ENCODE measurements at places on chromosomes 6 and 20.

- DNase-seq, result peak; percentile 81
These were observed 6.2 kb downstream of the JPH2 start for GRCh38 chr20:44180814-44181213.

DNA sequence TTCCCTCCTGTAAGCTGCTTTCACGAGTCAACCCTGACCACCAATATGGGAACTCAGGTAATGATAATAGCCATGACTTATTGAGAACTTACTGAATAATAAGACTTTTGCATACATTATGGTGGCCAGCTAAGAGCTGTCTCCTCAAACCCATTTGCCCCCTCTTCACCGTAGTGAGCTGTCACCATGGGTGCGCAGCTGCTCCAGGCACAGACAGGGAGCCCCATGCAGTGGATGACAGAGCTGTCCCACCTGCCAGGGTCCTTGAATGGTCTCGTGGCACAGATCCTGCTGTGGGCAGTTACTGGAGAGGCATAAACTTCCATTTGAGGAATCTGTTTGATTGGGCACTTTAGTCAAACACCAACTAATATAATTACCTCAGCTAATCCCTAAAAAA is 1.9 kb downstream of the SLC22A16 start:
- DNase-seq, result no peak

DNA sequence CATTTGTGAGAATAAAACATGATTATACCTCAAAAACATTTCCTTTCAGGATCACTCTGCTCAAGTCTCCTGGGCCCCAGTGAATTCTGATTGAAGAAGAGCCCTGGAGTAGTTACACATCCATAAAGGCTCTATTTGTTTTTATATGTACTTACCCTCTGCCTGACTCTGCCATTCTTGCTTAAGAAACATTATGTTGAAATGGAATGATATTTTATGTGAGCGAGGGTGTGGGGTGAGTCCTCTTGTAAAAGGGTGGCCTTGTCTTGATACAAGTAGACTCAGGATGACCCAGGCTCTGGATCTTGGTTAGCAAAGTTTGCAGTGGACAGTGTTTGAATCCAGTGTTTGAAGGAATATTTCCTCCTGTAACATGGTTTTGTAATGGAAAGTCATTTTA is 215.4 kb upstream of the PREP start:
- DNase-seq, result no peak

DNA sequence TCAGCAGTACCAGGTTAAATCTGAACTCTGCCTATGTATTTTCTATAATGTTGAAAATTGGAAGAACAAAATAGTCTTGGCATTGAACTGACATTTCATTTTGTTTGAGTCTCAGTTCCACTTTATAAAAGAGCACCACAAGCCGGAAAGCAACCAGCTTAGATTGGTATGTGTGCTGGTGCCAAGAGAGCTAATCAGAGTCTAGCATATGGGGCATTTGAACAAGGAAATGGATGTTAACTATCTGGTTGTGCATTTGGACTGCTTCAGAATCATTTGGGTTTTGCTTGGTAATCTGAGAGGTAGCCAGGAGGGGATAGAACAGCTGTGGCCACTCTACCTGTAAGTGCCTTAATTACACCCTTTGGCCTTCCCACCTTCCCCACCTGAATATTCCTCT is 184.8 kb downstream of the GRIK2 start:
- no peak for DNase-seq

DNA sequence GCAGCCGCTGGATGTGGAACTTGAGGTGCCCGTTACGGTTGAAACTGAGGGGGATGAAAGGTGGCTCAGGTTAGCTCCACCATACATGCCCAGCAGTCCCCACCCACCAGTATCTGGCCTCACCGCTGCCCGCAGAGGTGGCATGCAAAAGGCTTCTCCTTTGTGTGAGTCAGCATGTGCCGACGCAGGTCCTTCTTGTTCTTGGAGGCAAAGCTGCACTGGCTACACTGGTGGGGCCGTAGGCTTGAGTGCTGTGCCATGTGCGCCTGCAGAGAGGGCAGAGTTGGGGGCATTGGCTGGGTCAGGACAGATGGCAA is 15.8 kb downstream of the PCIF1 start:
- DNase-seq, result peak; percentile 22

GRCh38 chr6:77373955-77374354 is 89.3 kb downstream of the HTR1B start:
- no peak for DNase-seq

Measured in left ventricle myocardium superior (tissue), 1 donor.